Upper lobe of right lung (tissue), 1 donor: ENCODE measurements at places on chromosomes 12 and 14. TPM values are rescaled to one million over a fixed set of nuclear protein-coding genes. Genes with fewer than 3 reads are reported as not detected.

Gene LDHB
- total RNA-seq: 410 TPM

Gene RNASE2
- 4.1 TPM for total RNA-seq

Gene DBX2
- not detected for total RNA-seq

Gene OASL
- 12.7 TPM for total RNA-seq

Gene KRT78
- total RNA-seq: not detected

Gene ST8SIA1
- 8.5 TPM for total RNA-seq

Gene LRTM2
- not detected for total RNA-seq

Gene ACRBP
- total RNA-seq: 3.8 TPM

Gene BHLHE41
- total RNA-seq: 104 TPM

Gene INHBE
- not detected for total RNA-seq

Gene CMA1
- total RNA-seq: 1.4 TPM

Gene B4GALNT3
- 14.0 TPM for total RNA-seq

Gene ZNF219
- total RNA-seq: 52.8 TPM

Gene SUSD6
- total RNA-seq: 87.5 TPM

Gene RIMBP2
- 0.09 TPM for total RNA-seq

Gene PLXNC1
- 15.7 TPM for total RNA-seq

Gene CIROP
- total RNA-seq: not detected

Gene TMTC1
- 37.4 TPM for total RNA-seq

Gene SP1
- 87.7 TPM for total RNA-seq

Gene ESPL1
- total RNA-seq: 0.35 TPM

Gene LRRC10
- not detected for total RNA-seq

Gene VRTN
- not detected for total RNA-seq

Gene KLHDC1
- 7.6 TPM for total RNA-seq

Gene OTUB2
- total RNA-seq: 1.0 TPM

Gene NDRG2
- 127 TPM for total RNA-seq

Gene ASB2
- 3.2 TPM for total RNA-seq

Gene RALGAPA1
- 58.9 TPM for total RNA-seq

Gene LGMN
- 140 TPM for total RNA-seq

Gene KLRC3
- not detected for total RNA-seq

Gene CAPZA3
- total RNA-seq: not detected

Gene MMP19
- 30.2 TPM for total RNA-seq

Gene CIPC
- 24.9 TPM for total RNA-seq

Gene MMP14
- total RNA-seq: 149 TPM

Gene RACGAP1
- total RNA-seq: 10.8 TPM

Gene NID2
- total RNA-seq: 17.9 TPM

Gene EGLN3
- total RNA-seq: 7.6 TPM

Gene GPR132
- total RNA-seq: 6.7 TPM

Gene SDSL
- total RNA-seq: 10.7 TPM

Gene BDKRB2
- total RNA-seq: 1.5 TPM

Gene MAPKAPK5
- 48.9 TPM for total RNA-seq

Gene BCL11B
- total RNA-seq: 2.4 TPM

Gene IFNG-AS1
- total RNA-seq: not detected
